Amniotic stem cell (primary cell): ENCODE measurements at places on chromosomes 3 and 15.

DNA sequence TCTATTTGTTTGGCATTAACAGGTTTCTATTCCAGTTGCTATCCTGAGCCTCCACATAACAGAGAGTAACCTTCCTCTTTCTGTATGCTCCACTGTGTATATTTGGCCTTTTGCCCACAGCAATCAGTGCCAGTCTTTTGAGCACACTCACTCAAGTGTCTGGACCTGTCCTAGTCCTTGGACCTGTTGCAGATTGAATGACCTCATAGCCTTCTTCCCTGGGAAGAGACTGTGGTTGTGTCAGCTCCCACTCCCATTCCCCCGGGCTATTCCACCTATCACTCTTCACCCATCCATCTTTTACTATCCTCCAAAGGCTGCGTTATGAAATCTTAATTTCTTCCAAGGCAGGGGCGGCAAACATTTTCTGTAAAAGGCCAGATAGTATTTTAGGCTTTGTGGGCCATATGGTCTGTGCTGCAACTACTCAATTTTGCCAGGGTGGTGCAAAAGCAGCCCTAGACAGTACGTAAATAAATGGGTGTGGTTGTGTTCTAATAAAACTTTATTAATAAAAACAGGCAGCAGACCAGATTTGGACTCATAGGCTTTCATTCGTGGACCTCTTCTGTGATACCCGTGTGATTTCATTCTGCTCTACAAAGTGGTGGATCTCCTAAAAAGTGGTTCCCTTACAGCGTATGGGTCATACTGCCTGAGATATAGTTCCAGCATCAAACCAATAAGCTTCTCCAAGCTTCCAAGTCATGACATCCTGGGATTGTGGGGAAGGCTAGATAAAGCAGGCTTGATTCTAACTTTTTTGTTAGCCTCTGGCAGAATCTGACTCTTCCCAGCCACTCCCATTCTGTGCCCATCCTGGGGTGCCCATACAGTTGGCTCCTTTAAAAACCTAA lies 57.4 kb downstream of the CDAN1 start:
- no peak for DNase-seq

DNA sequence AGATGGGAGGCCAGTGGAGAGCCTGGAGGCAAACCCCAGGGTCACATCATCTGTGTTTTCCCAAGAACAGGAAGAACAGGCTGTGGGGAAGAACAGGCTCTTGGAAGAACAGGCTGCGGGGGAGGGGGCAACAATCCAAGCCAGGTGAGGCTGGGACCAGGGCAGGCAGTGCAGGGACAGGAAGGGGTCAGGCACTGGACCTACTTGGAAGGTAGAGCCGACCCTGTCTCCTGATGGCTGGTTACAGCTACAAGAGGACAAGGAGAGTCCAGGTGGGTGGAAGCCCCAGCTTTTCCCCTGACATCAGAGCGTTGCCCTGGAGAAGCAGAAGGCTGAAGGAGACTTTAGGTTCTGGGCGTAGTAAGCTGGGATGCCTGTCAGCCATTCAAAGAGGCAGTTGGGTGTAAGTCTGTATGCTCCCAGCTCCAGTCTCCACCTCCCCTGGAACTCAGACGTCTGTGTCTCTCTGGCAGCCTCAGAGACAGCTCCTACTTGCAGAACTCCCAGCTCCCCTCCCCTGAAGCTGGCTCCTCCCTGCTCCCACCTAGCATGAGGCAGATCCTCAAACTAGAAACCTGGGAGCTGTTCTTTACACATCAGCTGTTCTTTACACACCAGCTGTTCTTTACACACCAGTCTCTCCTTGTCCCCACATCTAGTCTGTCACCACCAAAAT lies 130.9 kb downstream of the DNAJB8 start:
- DNase-seq: no peak

DNA sequence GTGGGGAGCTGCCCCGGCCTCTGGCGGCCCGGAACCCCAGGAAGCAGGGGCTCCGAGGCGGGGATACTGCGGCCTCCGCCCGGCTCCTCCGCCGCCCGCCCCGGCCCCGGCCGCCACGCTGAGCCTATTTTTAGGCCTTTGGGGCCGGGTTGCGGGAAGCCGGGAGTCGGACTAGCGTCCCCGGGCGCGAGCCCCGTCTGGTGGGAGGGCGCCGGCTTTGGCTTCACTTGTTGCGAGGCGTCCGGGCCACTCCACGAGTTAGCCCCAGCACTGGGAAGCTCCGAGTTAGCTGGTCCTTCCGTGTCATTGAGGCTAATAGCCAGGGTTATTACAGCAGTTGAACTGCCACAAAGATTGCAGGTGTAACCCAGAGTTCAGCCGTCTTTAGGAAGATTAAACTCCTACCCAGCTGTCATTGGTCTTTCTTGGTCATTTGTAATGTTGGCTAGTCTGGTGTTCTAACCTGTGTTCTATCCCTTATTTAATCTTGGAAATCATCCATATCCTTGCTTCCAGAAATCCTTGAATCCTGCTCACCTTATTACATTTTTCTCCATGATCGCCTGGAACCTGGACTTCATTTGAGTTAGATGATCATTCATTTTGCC lies 791 bp downstream of the GYG1 start:
- DNase-seq: no peak

DNA sequence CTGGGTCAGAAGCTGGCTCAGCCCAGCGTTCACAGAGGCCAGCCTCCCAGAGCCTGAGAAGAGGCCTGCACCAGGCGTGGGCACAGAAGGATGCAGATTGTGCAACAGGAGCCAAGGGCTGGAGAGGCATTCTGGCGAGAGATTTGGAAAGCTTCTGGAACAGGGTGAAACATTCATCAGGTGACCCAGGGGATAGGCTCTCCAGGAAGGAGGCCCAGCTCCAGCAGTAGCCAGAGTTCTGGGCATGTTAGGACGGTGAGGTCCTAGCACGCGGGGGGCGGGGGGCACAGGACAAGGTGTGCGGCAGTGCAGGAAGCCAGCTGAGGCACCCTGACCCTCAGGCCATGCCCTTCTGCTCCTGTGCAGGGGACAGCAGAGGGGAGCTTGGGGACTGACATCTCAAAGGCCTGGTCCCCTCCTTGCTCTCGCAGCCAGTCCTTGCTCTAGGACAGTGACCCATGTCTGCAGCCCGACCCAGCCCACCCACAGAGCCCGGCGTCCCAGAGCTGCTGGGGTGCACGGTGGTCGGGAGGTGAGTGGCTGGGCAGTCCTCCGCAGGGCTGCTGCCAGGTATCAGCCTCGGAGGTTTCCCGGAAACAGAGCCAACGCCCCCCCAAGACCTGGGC lies 111.7 kb upstream of the KLF13 start:
- DNase-seq: no peak

- no peak for DNase-seq
Observed at GRCh38 chr15:60219866-60220265, 177.9 kb downstream of the ANXA2 start.

DNA sequence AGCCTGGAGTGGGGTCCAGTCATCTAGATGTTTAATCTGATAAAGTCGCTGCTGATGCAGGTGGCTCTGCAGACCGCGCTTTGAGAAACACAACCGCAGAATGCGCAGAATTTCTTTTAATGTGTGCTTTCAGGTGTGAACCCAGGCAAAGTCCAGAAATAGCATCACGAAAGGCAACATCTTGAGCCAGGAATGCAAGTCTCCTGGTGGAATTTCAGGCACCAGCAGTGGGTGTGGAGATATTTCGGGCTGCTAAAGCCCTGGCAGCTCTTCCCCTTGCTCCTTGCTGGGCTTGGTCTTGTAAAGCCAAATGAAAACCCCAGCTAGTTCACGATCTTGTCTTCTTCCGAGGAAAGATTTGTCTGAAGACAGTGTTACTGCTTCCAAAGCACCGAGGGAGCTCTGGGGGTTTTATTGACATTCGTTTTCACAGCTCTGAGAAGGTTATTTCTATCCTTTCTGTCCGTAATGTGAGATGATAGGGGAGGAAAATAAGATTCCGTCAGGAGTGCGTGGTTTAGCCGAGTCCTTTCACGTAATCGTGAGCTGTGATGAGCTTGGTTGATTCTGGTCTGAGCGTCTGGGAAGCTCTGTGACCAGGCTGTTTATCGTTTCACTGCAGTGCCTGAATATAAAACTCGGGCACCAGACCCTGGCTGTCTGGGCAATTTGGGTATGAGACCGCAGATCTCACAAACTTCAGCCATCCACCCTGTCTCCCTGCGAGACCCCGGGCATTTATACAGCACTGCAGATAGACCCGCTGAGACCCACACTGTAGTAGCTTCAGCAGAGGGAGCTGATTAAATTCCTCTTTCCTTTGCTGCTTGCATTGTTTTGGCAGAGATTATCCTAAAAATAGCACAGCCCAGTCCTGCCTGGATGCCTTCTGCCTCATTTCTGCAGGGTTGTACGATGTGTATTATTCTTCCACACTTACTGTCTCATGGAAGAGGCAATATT lies 67.0 kb upstream of the SLC25A26 start:
- peak; percentile 8 for DNase-seq

- no peak for DNase-seq
Observed at GRCh38 chr15:40282147-40282868, 556 bp downstream of the ANKRD63 start.

DNA sequence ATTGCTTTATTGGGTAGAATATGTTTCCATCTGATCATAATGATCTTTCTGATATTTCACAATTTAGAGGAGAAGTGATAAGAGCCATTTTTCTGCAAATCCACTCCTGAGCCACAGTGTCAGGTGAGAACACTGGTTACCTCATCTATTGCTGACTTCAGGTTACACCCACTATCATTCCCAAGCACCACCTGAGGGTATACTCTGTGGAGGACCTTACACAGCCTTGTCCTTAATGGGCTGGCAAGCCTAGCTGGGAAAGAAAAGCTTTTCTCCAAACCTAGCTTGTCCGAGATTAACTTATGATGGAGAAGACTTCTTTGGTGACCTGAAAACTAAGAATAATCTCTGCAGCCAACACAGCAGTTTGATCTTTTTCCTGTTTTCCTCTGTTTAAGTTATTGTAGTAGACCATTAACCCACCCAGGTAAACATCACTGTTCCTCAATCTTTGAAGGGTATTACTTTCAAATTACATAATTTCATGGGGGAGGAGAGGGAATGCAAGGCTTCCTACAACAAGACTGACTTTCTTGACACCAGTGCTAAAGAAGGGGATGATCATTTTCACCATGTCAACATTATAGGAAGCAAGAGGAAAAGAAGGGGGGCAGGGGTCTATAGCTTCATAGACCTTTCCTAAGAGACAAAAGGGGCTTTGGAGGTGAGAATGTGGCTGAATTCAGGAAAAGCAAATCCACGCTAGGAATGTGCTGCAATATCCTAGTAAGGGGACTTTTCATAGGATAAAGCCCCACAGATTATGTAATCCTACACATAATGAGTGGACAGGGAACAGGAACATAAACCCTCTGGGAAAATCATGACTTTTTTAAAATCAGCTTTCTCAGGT lies 1.7 kb downstream of the NCEH1 start:
- no peak for DNase-seq

GRCh38 chr3:129793319-129793718 lies 100.2 kb downstream of the TMCC1 start:
- DNase-seq: no peak

- no peak for DNase-seq
Observed at GRCh38 chr15:47959617-47960413, 161.0 kb upstream of the SLC24A5 start.

- DNase-seq: no peak
Observed at GRCh38 chr15:75353604-75354003, 6.8 kb downstream of the NEIL1 start.

- DNase-seq: no peak
Observed at GRCh38 chr3:12268049-12268735, 20.7 kb upstream of the PPARG start.

- DNase-seq: no peak
Observed at GRCh38 chr15:96544162-96544756, 213.8 kb downstream of the NR2F2 start.

GRCh38 chr3:162774613-162775100 lies 1278.0 kb downstream of the OTOL1 start:
- DNase-seq: no peak

- DNase-seq: no peak
Observed at GRCh38 chr3:30324587-30324986, 281.8 kb upstream of the TGFBR2 start.
